DMS153 (cell line): ENCODE measurements at places on chromosomes 13 and 19.
A peak's percentile ranks its signal among the peaks of the same experiment; 100 is the strongest.

DNA sequence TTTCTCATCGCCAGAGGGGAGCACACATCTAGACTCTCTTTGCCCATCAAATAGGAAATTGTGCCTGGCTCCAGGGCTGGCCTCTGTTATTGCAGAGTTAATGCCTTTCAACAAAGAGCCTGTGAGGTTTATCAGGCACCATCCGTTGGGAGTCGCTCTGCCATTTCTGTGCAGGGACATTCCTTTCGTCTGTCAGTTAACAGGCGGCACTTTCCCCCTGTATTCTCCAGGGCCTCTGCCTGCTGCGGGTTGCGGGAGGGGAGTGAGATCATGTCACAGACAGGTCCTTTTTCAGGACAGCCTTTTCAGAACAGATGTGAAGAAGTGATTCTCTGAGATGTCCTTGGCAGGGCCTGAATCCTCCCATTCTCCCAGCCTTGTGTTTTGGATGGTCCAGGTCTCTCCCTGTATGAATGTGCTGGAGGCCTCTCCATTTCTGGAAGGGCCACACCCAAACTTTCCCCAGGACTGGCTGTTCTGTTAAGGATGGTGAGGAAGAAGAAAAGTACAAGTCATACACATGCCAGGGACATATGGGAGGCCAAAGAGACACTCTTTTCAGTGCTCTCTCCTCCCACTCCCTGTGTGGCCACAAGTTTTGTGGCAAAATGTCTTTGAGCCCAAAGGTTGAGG, 14.9 kb downstream of the SERP2 start:
- no peak for DNase-seq

GRCh38 chr13:39283072-39283471, 244.8 kb downstream of the NHLRC3 start:
- no peak for DNase-seq

DNA sequence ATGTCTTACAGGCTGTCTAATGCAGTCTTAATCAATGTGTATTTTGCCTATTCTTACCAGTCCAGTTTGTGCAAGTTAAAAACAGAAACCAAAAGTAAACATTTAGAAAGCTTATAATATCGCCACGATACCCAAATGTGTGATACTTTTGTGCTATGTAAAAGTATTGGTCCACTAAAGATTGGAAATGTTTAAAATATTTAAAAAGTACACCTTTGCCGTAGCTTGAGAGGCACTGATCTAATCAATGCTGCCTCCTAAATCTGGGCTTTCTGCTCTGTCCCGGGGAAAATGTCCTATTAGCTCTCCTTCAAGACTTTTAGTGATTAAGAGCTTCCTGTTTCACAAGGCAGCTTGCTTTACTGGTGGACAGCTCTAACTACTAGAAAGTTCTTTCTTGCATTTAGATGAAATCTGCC, 64.7 kb downstream of the DNAJC15 start:
- no peak for DNase-seq

DNA sequence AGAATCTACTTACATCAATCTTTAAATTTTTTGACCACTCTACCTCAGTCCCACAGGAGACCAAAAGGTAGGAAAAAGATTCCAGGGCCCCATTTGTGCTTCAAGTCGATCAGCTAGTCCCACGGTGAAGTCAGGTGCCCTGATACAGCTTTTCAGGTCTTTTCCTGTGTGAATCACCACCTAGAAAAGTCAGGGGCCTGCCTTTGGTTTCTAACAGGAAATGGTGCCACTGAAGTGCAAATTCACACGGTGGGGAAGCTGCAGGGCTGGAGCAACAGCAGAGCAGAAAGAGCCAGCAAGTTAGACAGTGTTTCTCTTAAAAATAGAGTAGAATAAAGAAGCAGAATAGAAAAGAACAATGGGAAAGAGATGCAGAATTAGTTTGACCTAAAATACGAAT, 107.5 kb downstream of the KLF12 start:
- DNase-seq: no peak

GRCh38 chr13:30581582-30581981, 36.1 kb upstream of the USPL1 start:
- no peak for DNase-seq

GRCh38 chr19:33134571-33135041, 2.7 kb downstream of the WDR88 start:
- DNase-seq: no peak

- no peak for DNase-seq
Observed at GRCh38 chr19:21707065-21707464, 60.3 kb downstream of the ZNF100 start.

DNA sequence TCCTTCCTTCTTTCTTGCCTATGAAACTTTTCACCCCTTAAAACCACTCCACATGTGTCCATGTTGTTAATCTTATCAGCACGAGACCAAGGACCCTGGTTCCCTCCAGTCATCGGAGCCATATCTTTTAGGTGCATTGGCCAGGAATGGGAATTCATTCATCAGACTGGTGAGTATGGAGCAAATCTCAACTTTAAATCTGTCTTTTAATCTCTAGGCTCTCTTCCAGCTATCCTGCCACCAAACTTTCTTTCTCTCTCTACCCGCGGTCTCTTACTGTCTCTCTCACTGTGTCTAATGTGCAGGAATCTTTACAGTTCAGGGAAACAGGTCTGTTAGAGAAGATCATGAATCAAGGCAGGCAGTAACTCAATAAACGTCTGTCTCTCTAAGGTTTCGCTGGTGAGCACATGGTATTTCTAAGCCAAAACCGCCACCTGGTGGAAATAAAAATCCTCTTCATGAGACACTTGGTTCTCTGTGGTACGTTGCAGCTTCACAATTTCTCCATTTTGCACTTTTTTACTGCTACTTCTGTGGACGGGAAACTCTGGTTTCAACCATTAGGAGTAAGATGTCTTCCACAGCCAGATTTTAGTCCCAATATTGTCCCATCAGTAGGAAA, 16.1 kb downstream of the LGALS16 start:
- DNase-seq: peak; percentile 44

DNA sequence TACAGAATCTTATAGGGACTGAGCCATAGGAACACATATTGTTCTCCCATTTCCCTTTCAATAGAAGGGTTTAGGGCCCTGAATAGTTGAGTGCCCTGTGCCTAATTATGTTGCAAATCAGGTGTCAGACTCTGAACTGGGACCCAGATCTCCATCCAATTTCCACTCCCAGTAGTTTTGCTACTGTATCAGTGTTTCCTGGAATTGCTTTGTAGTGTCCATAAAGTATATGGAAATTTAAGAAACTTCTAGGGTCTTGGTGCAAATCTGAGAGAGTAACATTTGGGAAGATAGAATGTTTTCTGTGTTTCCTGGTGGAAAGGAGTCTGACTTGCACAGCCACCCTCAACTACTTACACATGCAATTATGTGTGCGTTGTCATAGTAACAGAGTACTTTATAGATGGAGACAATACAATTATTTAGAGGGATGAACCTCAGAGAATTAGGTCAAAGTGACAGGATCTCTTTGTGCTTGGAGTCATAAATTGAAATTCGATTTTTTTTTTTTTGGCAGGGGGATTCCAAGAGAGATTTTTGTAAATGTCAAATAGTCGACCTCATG, 646 bp upstream of the SLC10A2 start:
- DNase-seq: no peak

DNA sequence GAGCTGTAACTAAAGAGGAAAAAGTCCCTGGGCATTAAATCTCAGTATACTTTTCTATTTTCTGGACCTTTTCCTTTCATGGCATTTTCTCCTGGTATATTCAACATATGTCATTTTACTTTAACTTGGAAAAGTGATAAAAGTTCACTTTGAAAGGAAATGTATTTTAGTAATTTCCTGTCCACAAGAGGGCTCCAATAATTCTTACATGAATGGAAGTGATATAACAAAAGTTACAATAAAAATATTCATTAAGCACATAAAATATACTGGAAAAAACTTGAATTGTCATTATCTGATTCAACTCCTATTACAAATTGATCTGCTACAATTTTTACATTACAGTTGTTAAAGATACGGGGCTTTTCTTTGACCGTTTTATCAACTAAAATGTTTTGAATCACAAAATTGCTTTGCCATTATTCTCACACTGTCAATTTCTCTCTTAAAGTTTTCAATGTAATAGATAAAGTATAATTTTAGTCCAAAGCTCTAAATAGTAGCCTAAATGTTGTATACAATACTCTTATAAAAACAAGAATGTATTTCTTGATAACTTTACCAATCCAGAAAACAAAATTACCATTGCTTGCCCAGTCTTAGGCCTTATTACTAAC, 4.9 kb downstream of the UBL3 start:
- peak; percentile 1 for DNase-seq

GRCh38 chr19:6677883-6678689, 8.1 kb upstream of the TNFSF14 start:
- no peak for DNase-seq

DNA sequence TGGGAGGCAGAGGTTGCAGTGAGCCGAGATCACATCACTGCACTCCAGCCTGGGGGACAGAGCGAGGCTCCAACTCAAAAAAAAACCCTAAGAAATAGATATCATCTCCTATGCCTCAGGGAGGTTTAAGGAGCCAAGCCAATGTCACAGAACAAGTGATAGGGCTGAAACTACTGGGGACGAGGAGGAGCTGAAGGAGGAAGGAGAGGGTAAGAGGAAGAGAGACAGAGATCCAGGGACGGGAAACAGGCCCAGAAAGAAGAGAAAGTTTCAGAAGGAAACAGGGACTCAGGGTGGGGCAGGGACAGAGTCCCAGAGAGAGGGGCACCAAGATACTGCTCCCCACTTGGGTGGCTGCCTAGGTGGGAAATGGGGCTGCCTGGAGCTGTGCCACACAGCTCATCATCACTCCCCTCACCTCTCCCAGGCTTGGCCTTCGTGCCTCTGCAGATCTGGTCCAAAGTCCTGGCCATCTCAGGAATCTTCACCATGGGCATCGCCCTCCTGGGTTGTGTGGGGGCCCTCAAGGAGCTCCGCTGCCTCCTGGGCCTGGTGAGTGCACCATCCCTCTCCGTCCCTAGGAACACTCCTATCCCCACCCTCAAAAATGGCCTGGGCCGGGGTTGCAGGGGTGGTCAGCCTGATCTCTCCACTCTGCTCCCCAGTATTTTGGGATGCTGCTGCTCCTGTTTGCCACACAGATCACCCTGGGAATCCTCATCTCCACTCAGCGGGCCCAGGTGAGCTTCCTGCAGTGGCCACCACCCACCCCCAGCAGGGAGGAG, 1.5 kb downstream of the CD37 start:
- DNase-seq: no peak

DNA sequence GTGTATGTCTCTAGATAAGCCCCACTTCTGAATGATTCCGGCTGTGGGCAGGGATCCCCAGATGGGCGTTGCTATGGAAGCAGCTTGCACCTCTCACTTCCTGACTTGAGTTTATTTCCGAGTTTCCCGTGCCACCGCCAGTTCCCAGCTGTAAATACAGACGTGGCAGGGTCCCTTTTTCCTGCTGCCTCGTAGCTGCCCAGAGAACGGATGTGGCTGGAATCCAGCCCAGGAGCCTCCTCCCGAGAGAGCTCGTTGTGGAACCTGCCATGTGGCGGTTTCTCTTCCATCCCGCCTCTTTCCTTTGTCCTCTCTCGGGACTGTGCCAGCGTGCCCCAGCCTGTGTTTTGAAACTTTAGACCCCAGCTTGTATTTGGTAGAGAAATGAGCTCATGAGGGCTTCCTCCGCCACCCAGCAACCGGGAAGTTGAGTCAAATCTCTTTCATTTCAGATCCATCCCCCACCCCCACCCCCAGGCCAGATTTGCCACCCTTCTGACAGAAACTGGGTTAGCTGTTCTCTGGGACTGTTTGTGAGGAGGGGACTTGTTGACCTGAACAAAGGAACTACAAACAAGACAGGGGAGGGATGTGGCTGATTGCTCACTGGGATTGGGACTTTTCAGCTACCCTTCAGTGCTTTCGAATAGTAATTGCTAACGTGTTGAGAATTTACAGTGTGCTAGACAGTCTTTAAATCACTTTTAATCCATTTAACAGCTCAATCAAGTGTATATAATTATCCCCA, 96.6 kb downstream of the SIPA1L3 start:
- DNase-seq: peak; percentile 94

- DNase-seq: no peak
Observed at GRCh38 chr19:19624032-19624570, 3.9 kb downstream of the LPAR2 start.

DNA sequence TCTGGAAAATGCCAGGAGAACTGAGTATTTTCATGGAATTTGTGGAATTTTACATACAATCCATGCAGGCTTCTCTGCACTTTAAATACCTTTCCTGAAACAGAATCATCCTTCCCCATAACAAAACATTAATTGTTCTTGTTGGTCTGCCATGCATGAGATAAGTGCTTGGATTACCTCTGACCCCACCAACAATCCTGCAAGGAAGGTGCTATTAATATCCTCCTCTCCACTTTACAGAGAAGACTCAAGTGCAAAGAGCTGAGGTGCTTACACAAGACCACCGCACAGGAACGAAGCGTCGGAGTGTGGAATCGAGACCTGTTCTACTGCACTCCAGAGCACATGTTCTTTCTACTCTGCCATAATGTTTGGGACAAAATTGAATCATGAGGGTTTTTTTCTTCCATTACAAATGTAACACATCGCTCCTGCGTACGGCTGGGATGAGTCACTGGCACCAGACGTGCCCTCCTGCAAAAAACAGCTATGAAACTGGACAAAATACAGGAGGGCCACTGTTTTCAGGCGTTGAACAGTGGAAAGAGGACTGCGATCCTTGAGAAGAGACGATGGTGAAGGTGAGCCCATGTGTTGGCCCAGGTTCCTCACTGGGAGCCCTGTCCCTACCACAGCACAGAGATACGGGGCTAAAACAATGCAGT, 12.9 kb upstream of the LRRC4B start:
- no peak for DNase-seq

GRCh38 chr13:51770160-51770559, 33.8 kb downstream of the DHRS12 start:
- DNase-seq: no peak

DNA sequence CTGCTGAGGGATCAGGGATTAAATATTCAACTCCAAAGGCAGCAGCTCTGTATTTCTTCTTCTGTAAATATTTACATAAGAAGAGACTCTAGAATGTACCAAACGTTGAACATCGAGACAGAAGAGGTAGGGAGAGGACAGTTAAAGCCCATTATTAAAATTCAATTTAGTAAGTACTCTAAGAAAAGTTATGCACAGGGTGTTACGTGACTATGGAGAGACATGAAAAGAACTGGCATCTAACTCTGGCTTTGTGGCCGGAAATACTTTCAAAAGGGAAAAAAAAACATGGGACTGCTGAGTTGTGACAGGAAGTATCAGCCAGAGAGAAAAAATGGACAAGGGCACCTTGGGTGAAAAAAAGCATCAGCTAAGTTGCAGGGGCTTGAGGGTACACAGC, 36.7 kb downstream of the LNX2 start:
- no peak for DNase-seq

- DNase-seq: no peak
Observed at GRCh38 chr13:49210114-49210513, 10.0 kb upstream of the MLNR start.

GRCh38 chr19:30376272-30376671, 4.1 kb downstream of the ZNF536 start:
- DNase-seq: no peak

DNA sequence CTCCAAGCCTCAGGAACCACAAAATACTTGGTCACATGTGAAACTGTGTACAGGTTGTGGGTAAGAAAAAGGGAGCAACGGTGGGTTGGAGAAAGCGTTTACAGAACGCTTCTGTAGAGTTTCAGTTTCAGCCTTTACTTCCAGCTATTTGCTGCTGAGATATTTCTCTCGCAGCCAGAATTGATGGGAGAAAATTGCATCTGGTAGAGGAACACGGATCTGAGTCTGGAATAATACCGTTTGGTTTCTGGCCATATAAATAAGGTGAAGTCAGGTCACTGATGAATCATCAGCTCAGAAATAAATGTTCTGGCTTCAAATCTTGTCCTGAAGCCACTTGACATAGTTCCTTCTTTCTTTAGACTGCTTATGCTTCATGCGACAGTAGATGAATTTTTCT, 20.3 kb upstream of the RFC3 start:
- no peak for DNase-seq
